Trophoblast cell (in vitro differentiated cells and primary cell): ENCODE measurements at places on chromosomes 3 and 15.
A peak's percentile ranks its signal among the peaks of the same experiment; 100 is the strongest.

- H3K27ac ChIP-seq, result no peak overlapping the region
- H3K36me3 ChIP-seq, result no peaks in the 10 kb centered on the region
- DNase-seq, result no peak
- H3K4me1 ChIP-seq, result peaks cover 4% of the 10 kb centered on the region
Measured at GRCh38 chr3:188394623-188395022, 240.7 kb downstream of the LPP start.

GRCh38 chr3:174937478-174937877 lies 78.3 kb downstream of the NAALADL2 start:
- H3K36me3 ChIP-seq, result no peaks in the 10 kb centered on the region
- no peak overlapping the region for H3K27ac ChIP-seq
- H3K4me1 ChIP-seq, result no peaks in the 10 kb centered on the region
- H3K27me3 ChIP-seq, result no peaks in the 10 kb centered on the region
- peak; percentile 6 for DNase-seq
- no peak overlapping the region for H3K4me3 ChIP-seq

DNA sequence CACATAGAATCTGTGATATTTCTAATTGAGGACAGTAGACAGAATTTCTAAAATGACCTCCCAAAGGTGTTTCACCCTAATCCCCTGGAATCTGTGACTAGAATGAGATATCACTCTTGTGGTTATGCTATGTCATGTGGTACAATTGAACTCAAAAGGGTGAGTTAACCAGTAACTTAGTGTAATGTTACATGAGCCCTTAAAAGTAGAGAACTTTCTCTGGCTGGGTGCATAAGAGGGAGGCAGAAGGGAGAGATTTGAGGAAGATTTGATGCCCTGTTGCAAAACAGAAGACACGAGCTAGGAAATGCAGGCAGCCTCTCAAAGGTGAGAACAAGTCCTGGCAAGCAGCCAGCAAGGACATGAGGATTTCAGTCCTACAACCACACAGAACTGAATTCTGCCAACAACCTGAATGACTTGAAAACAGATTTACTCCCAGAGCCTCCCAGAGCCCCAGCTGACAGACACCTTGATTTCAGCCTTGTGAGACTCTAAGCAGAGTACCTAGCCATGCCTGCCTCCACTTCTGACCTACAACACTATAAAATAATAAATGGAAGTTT lies 160.3 kb downstream of the MTHFS start:
- DNase-seq, result no peak
- no peaks in the 10 kb centered on the region for H3K4me1 ChIP-seq
- no peak overlapping the region for H3K27ac ChIP-seq
- no peaks in the 10 kb centered on the region for H3K27me3 ChIP-seq

- no peak for DNase-seq
- H3K4me3 ChIP-seq, result no peak overlapping the region
- H3K36me3 ChIP-seq, result no peaks in the 10 kb centered on the region
Measured at GRCh38 chr3:187922704-187923416, 177.6 kb upstream of the BCL6 start.

DNA sequence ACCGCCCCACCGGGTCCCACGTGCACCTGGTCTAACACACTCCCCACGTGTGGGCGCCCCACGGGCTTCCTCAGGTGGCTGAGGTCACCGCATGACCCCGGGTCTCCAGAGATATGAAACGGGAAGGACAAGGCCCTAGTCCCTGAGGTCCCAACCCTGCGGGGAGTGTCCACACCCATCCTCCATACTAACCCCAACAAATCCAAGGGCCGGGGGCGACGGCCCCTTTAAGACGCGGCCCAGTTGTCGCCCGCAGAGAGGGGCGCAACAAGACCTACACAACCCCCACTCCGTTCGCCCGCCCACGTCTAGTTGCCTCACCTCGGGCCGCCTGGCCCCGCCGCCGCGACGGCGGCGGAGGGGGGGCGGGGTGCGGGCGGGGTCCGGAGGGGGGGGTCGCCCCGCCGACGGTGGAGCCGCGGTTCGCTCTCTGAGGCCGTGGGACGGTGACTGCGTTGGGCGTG lies 396 bp downstream of the INO80 start:
- H3K36me3 ChIP-seq, result peaks cover 3% of the 10 kb centered on the region
- DNase-seq, result peak; percentile 23
- peak overlapping the region; percentile 98 for H3K4me3 ChIP-seq
- no peaks in the 10 kb centered on the region for H3K27me3 ChIP-seq
- peak overlapping the region; percentile 100 for H3K27ac ChIP-seq

DNA sequence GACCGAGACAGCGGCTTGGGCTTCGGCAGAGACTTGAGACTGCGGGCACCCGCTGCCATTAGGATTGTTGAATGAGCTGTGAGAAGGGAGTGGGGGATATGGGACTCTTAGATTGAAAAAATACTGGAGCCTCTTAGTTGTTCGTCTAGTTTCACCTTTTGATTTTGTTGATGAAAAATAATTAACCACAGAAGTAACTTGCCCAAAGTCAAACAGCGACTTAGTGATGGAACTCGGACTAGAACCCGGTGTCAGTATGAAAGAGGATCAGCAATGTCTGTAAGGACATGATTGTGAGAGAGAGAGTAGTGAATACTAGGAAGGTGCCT lies 510 bp upstream of the GOLGB1 start:
- H3K4me1 ChIP-seq, result peaks cover 2% of the 10 kb centered on the region
- H3K36me3 ChIP-seq, result no peaks in the 10 kb centered on the region
- H3K27me3 ChIP-seq, result no peaks in the 10 kb centered on the region
- no peak for DNase-seq

DNA sequence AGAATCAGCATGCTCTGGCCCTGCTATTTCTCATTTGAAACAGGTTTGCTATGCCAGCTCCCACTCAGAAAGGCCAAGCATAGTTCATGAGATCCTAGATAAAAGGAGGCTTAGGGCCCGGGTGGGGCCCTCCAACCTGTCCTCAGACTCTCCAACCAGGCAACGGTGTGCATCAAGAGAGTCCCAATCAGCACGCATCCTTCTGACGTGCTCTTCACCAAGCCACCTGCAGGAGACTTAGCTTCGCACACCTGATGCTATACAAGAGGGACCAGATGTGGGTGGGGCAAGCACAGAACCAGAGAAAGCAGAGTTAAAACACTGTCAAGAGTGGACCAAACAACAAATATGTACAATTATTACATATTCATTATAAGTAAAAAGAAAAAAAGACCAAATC lies 17.3 kb downstream of the STIMATE start:
- no peak for DNase-seq
- H3K27me3 ChIP-seq, result no peaks in the 10 kb centered on the region
- no peak overlapping the region for H3K4me3 ChIP-seq
- peaks cover 2% of the 10 kb centered on the region for H3K4me1 ChIP-seq
- H3K27ac ChIP-seq, result no peak overlapping the region

DNA sequence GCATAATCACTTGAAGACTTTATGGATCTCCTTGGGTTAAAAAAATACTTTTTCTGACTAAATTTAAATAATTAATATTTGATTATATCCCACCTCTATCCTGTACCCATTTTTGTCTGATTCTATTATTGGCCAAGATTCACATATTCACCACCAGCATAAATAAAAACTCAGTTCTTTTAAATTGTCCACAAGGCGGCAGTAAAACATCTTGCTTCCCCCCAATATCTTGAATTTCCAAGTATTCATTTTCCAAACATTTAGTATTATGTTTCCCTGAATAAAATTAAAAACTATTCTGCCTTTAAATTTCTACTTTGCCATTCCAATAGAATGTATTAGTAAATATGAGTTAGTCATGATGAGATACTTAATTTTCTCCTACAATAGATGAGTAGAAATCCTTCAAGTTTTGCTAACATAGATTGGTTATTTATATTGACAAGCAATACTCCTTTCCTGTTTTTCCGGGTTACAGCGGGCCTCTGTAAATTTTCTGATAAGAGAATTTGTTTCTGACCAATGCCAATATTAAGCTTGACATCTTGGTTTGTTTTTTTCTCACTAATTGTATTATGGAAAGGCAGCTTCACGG lies 218.7 kb upstream of the MDFIC2 start:
- no peak overlapping the region for H3K4me3 ChIP-seq
- peaks cover 2% of the 10 kb centered on the region for H3K4me1 ChIP-seq
- H3K36me3 ChIP-seq, result no peaks in the 10 kb centered on the region
- DNase-seq, result no peak
- no peak overlapping the region for H3K27ac ChIP-seq

DNA sequence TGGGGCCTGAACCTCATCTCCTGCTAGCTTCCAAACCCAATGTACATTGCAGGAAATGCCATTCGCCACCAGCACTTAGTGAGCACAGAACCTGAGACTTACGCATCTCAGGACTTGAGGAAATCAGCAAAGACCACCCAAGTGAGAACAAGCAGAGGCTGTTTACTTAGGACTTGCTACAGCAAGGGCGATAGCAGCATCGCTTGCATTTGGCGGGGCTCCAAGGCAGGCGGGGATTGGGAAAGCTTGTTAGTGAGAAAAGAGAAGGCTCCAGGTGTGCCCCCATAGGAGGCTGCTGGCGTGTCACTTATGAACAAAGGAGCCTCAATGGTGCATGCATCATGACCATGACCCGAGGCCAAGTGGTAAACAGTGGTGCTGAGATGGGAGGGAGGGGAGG lies 19.7 kb downstream of the SLC6A20 start:
- no peak overlapping the region for H3K4me3 ChIP-seq
- no peaks in the 10 kb centered on the region for H3K27me3 ChIP-seq
- no peaks in the 10 kb centered on the region for H3K36me3 ChIP-seq
- no peak for DNase-seq

GRCh38 chr3:111747490-111747889 lies 111.6 kb upstream of the PHLDB2 start:
- no peak overlapping the region for H3K27ac ChIP-seq
- no peaks in the 10 kb centered on the region for H3K27me3 ChIP-seq
- H3K4me1 ChIP-seq, result no peaks in the 10 kb centered on the region
- no peaks in the 10 kb centered on the region for H3K36me3 ChIP-seq
- no peak overlapping the region for H3K4me3 ChIP-seq
- DNase-seq, result no peak

- H3K36me3 ChIP-seq, result no peaks in the 10 kb centered on the region
- no peaks in the 10 kb centered on the region for H3K27me3 ChIP-seq
- no peak overlapping the region for H3K27ac ChIP-seq
- no peak overlapping the region for H3K4me3 ChIP-seq
- H3K4me1 ChIP-seq, result peaks cover 4% of the 10 kb centered on the region
- no peak for DNase-seq
Measured at GRCh38 chr15:34818526-34818925, 23.2 kb upstream of the ACTC1 start.

DNA sequence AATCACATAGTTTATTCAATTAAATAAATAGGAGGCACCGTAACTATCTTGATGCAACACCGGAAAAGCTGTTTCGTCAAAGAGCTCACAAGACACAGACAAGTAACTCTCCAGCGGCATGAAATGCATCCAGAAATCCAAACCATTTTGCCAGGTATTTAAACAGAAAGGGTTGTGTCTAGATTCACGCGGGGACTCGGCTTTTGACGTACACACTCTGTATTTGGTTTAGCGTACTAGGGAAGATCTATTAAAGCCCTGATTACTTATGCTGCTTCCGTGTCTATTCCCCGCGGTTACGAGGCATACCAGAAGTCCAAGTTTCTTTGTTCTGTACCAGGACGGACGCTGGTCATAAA lies 718 bp downstream of the BNIP2 start:
- H3K4me3 ChIP-seq, result peak overlapping the region; percentile 94
- no peaks in the 10 kb centered on the region for H3K27me3 ChIP-seq
- peak; percentile 83 for DNase-seq
- peaks cover 2% of the 10 kb centered on the region for H3K4me1 ChIP-seq

GRCh38 chr3:29789686-29790085 lies 508.8 kb downstream of the RBMS3 start:
- no peak for DNase-seq
- H3K27me3 ChIP-seq, result no peaks in the 10 kb centered on the region
- H3K27ac ChIP-seq, result no peak overlapping the region
- no peaks in the 10 kb centered on the region for H3K4me1 ChIP-seq
- no peak overlapping the region for H3K4me3 ChIP-seq

GRCh38 chr3:107994181-107994580 lies 96.7 kb downstream of the CD47 start:
- H3K4me1 ChIP-seq, result peaks cover 18% of the 10 kb centered on the region
- no peaks in the 10 kb centered on the region for H3K36me3 ChIP-seq
- no peaks in the 10 kb centered on the region for H3K27me3 ChIP-seq
- H3K27ac ChIP-seq, result peak overlapping the region; percentile 87
- DNase-seq, result no peak

DNA sequence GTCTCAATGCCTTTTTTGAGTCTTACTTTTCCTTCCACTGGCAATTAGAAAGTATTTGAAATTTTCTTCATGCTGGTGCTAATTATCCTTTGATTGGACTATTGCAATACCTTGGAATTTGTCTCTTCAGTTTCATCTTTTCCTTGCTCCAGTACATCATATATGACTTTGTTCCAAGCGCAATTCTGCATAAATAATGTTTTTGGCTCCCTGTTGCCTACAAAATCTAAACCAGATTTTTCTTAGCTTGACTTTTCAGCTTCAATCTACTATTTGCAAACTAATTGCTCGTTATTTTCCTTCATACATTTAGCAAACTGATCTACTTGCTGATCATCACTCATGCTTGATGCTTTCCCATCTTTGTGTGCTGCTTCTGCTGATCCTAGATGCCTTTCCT lies 230.8 kb upstream of the GPR149 start:
- no peak overlapping the region for H3K27ac ChIP-seq
- no peak overlapping the region for H3K4me3 ChIP-seq
- no peaks in the 10 kb centered on the region for H3K27me3 ChIP-seq

DNA sequence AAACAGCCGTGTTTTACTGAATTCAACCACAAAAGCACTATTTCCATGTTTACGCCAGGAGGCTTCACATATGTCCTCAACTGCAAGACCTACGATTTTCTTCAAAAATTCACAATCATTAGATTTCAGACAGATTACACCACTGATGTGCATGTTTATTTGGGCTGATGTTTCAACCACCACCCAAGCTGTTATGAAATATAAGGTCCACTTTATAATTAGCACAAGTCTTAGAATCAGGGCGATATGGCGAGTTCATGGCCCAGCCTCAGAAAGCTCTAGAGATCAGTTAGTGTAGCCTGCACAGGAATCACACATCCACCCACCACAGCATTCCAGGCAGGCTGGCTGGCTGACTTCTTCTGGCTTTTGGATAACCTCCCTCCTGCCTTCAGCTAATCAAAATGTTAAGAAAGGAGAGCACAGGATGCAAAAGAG lies 15.4 kb downstream of the SH3BP5 start:
- DNase-seq, result no peak
- no peaks in the 10 kb centered on the region for H3K27me3 ChIP-seq
- H3K4me1 ChIP-seq, result peaks cover 33% of the 10 kb centered on the region
- no peak overlapping the region for H3K27ac ChIP-seq
- H3K4me3 ChIP-seq, result no peak overlapping the region

GRCh38 chr3:54717506-54717905 lies 210.4 kb downstream of the LRTM1 start:
- no peaks in the 10 kb centered on the region for H3K27me3 ChIP-seq
- DNase-seq, result no peak
- peak overlapping the region; percentile 58 for H3K4me3 ChIP-seq
- H3K27ac ChIP-seq, result no peak overlapping the region
- no peaks in the 10 kb centered on the region for H3K36me3 ChIP-seq
- H3K4me1 ChIP-seq, result no peaks in the 10 kb centered on the region
